ENCODE measurements at places on chromosomes 7 and 10.

- no peak for DNase-seq
Measured at GRCh38 chr10:20132816-20133215, 316.6 kb downstream of the PLXDC2 start.

DNA sequence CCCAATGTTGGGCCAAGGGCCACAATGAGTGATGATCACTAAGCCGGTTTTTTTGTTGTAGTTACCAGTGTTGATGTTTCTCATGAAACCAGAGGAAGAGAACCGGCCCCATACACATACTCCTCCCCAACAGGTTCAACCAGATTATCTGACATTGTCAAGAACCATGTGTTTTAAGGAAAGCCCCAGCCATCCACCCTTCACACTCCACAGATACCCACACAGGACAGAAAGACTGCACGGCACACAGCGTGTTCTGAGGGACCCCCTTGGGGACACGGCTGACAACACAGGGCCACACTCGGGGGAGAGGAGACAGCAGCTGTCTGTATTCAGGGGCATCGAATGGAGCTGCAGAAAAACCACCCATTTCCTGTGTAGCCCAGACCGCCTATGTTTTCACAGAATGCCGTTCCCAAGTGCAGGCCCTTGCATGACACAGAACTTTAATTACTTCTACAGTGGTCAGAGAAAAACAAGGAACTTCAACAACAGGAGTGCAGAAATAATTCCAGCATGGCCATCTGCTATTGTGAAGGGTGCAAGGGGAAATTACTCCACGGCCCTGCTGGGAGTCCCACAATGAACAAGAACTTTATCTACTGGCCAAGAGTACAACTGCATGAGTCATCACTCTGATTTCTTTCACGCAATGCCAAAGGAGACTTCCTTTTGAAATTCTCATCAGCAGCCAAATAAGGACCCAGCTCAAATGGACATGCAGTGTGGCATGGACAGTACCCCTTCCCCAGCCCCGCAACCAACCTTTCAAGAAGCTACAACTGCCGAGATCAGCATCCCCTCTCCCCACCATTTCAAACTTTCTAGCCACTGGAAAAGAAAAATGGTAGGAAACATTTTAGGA is 2.3 kb downstream of the KLF6 start:
- DNase-seq, result peak; percentile 75

DNA sequence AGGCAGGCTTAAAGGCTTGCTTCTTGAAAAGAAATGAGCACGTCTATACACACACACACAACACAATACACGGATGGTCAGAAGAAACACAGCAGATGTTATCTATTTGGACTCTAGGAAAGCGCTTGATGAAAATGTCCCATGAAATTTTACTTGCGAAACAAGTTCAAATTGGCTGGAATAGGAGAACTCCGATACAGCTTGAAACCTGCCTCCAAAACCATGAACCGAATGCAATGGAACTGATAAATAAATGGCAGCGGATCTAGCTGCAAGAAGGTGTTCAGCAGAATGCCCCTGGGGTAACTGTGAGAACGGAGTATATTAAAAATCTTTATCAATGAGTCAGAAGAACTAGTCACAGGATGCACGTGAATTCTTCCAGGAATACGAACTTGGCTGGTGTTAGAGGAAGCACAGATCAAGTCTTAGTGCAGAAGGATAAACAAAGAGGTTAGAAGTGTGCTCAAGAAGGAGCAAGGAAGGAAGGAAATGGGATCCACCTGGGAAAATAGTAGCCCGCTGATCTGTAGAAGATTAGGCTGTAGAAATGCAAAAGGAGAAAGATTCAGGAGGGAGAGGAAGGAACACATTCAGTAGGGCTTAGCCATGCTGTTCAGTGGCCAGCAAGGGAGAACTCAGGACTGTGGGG is 142.0 kb upstream of the PRKCQ start:
- DNase-seq, result peak; percentile 54

DNA sequence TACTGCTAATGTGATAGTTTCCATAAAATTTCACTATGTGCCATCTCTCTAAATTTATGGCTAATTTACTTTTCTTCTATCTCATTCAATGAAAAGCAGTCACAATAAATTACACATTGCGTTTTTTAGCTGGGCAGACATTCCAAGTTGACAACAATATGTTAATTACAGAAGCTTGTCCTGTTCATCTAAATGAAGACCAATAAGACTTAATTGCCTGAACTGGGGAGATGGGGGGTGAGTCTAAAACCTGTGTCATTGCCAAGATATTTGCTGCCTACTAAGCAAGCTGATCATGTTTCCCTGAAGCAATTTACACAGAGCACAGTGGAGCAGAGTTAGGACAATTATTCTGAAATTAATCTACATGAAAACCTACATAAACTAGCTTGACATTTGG is 89.3 kb upstream of the ADRB1 start:
- no peak for DNase-seq

DNA sequence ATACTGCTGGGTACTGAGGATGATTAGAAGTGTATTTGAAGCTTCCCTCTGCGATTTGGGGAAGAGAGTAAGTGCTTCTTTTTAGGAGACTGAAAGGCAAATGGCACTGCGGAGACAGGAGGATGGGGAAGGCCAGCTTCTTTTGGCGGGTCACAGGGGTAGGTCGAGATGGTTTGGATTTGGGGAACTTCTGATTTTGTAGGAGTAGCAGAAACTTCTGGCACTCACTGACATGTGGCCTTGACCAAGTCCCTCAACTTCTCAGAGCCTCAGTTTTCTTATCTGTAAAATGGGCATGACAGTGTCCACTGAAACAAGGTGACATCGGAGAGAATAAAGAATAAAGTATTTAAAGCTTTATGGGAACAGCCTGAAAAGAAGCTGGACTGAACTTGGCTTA is 59.8 kb upstream of the WDR11 start:
- DNase-seq, result no peak

DNA sequence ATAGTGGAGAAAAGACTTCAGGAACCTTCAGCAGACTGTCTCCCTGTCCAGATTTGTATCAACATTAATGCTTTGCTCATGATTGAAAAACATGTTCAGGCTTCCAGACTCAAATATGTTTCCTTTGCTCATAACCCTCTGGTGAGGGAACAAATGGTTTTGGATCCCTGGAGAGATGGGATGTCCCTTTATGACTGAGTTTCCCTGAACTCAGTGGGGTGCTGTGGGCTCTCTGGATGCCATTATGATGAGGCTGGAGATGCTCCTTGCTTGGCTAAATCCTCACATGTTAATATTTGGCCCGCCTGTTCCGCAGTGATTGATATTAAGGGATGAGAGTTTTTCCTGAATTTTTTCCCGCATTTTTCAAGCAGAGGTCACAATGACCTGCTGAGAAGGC is 749.4 kb downstream of the SUGCT start:
- DNase-seq, result no peak

GRCh38 chr7:85457911-85458310 is 271.1 kb upstream of the SEMA3D start:
- no peak for DNase-seq

GRCh38 chr7:68671046-68671445 is 927.2 kb upstream of the AUTS2 start:
- DNase-seq, result no peak

- no peak for DNase-seq
Measured at GRCh38 chr7:26090927-26091519, 61.0 kb upstream of the NFE2L3 start.

- DNase-seq, result no peak
Measured at GRCh38 chr7:17963281-17963680, 23.0 kb upstream of the SNX13 start.

DNA sequence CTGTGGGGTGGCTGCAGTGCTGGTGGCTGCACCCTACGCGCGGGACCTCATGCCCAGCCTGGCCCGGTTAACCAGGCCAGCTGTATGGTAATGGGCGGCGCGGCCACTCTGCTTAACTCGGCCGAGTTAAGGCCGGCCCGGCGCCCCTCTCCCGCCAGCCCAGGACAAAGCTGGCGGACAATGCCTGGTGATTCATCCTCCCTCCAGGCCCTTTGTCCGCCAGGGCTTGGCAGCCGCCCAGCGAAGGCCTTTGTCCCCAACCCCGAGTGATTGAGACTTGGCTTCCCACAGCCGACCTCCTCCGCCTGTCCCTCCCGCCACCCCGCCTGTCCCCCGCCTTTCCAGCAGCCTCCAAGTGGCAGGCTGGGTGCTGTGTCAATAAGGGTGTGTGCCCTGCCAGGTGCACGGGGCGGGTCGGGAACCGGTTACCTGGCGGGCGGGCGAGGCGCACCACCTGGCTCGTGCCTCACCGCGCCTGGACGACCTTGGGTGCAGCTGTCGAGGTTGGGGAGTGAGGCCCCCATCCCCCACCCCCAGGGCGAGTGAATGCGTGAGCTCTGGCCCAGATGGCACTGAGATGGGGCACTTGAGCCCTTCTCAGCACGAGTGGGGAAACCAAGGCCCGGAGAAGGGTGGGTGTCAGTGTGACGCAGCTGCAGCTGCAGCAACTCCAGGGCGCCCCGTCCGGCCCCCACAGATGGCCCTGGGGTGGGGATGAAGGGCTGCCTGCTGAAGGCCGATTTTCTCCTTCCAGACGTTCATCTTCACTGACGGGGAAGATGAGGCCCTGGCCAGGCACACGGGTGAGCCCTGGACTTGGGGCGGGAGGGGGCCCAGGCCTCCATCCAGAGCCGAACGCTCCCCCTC is 4.6 kb downstream of the LFNG start:
- DNase-seq, result no peak

DNA sequence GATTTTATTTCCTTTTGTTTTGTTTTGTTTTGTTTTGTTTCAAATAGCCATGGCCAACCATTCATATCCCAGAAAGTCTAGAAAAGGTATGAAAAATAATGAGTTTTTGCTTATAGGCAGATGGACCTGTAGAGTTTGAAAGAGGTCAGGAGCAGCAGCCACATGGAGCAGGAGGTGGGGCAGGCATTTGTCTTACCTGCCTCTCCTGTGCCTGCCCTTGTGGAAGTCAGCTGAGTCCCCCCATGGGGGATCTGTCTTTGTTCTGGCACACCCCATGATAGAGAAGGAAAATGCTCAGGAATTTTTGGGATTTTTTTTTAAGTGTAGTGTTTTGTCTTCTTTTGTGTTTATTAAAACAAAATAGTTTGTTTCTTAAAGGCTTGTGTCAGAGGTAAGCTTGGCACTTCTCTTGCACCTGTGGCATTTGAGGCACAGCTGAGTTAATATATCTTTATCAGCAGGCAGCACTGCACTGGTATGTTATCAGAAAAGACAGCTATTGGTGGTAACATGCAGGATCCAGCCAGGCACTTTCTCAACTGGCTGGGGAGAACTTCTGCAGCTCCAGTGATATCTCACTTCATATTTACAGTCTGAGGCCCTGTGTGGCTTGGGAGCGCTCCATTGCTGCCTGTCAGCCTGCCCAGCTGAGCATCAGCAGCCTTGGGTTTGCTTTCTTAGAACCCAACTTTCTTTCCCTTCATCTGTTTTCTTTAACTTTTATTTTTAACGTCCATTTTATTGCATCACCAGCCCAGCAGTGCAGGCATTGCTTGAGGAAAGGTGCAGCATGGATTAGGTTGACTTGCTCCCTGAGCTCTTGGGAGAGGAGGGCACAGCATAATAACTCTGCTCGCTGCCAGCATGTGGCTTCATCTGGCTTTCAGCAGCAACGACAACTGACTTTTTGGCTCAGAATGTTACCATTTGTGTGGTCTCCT is 44.4 kb downstream of the LRRC4 start:
- no peak for DNase-seq

- DNase-seq, result no peak
Measured at GRCh38 chr10:4240608-4241197, 455.7 kb upstream of the KLF6 start.

- no peak for DNase-seq
Measured at GRCh38 chr7:135716677-135717238, 11.2 kb downstream of the SLC13A4 start.

DNA sequence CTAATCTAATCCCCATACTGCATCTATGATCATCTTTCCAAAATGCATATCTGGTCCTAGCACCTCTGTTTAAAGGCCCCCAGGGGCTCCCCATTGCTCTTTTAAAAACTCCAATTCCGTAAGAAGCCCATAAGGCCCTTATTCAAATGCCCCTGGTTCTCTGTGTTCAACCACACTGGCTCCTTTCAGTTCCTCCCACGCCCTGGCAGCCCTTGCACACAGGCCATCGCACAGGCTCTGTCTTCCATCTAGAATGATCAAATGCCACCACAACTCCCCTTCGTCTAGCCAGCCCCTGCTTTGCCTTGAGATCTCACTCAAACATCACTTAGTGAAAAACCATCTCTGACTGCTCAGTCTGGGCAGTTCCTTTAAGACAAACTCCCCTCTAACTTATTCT is 112.9 kb upstream of the LYZL2 start:
- no peak for DNase-seq

- DNase-seq, result no peak
Measured at GRCh38 chr10:91319336-91319735, 90.8 kb upstream of the HECTD2 start.

- no peak for DNase-seq
Measured at GRCh38 chr10:29150010-29150409, 138.9 kb upstream of the LYZL1 start.

- no peak for DNase-seq
Measured at GRCh38 chr7:132065193-132065988, 509.0 kb upstream of the PODXL start.

GRCh38 chr7:139613971-139614411 is 90.5 kb downstream of the CLEC2L start:
- peak; percentile 12 for DNase-seq

- no peak for DNase-seq
Measured at GRCh38 chr10:86349474-86349873, 17.1 kb downstream of the GRID1 start.

GRCh38 chr7:30731581-30731980 is 20.4 kb upstream of the INMT start:
- no peak for DNase-seq

- no peak for DNase-seq
Measured at GRCh38 chr7:149310990-149311573, 49.1 kb downstream of the ZNF783 start.

DNA sequence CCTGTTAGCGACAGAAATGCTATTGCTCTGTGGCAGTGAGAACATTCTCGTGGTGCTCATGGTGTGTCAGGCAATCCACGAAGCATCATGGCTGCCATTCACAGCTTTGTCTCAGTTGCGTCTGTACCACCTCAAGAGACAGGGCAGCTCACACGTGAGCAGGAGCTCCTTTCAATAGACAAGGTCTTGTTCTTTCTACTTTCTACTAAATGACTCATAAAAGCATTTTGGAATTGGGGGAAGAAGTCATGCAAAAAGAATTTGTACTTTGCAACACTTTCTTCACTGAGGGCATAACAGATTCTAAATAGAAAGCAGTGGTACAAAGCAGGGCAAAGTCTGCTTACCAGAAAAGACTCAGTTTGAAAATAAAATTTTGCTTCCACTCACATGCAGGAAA is 638.5 kb downstream of the PHTF2 start:
- no peak for DNase-seq

- DNase-seq, result no peak
Measured at GRCh38 chr10:61993711-61994401, 92.4 kb downstream of the ARID5B start.

All from right forelimb (tissue), 1 donor.